Activated gamma-delta T cell treated with Interleukin-2 at 50 U/mL for 16 hours (primary cell): ENCODE measurements at places on chromosomes 2 and 18.

DNA sequence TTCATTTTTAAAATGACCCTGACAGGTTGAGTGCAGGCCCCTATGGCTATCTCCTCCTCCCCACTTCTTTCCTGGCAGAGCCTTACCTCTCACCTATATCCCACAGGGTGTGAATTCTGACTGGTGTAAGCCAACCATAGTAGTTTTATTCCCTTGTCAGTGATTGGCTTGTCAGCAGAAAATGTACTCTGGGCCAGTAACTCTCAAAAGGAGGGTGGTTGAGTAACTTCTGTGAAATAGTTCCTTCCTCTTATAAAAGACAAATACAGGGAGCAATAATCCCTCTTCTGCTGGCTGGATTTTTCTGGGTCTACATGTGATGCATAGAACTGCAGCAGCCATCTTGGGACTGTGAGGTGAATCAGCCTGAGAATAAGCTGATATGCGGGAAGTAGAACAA, 83.4 kb downstream of the RAPH1 start:
- DNase-seq = no peak

DNA sequence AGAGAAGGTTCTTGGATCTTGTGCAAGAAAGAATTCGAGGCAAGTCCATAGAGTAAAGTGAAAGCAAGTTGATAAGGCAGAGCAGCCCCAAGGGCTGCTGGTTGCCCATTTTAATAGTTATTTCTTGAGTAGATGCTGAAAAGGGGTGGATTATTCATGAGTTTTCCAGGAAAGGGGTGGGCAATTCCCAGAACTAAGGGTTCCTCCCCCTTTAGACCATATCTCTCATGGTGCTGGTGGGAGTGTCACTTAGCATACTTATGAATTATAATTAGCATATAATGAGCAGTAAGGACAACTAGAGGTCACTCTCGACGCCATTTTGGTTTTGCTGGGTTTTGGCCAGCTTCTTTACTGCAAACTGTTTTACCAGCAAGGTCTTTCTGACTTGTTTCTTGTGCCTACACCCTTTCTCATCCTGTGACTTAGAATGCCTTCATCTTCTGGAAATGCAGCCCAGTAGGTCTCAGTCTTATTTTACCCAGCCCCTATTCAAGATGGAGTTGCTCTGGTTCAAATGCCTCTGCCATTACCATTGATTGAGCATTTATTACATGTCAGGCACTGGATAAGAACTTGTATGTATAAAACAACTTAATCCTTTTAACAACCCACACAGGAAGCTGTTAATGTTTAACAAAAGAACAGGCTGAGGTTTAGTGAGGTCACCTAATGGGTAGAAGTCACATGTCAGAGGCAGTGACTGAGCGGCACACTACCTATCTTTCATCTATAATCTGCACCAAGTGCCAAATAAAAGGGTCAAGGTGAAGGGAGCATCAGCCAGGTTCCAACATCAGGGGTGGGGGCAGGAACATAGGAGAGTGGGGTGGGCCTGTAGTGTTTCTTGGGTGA, 250.9 kb downstream of the ICOS start:
- DNase-seq = no peak

GRCh38 chr2:237487496-237487895, 445 bp downstream of the MLPH start:
- no peak for DNase-seq

GRCh38 chr2:167555098-167555720, 666.9 kb downstream of the XIRP2 start:
- no peak for DNase-seq

- no peak for DNase-seq
These were observed 3.3 kb downstream of the PDCD1 start for GRCh38 chr2:241855245-241855887.

DNA sequence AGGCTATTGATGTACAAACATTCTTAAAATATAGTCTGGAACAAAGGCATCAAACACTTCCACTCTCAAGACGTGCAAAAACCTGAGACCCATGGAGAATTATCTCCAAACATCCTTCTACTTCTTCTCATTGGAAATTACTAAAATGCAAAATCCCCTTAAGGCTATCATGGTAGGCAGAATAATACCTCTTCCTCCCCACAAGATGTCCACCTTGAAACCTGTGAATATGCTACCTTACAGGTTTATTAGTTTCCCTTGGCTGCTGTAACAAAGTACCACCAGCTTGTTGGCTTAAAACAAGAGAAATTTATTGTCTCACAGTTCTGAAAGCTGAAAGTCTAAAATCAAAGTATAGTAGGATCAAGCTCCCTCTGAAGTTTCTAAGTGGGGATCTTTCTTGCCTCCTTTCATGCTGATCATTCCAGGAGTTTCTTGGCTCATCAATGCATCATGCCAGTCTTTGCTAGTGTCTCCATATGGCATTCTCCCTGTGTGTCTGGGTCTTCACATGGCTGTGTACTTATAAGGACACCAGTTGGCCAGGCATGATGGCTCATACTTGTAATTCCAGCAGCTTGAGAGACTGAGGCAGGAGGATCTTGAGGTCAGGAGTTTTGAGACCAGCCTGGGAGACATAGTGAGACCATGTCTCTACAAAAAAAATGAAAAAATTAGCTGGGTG, 163.7 kb upstream of the NCK2 start:
- no peak for DNase-seq

GRCh38 chr2:113910967-113911678, 21.2 kb downstream of the ACTR3 start:
- no peak for DNase-seq

DNA sequence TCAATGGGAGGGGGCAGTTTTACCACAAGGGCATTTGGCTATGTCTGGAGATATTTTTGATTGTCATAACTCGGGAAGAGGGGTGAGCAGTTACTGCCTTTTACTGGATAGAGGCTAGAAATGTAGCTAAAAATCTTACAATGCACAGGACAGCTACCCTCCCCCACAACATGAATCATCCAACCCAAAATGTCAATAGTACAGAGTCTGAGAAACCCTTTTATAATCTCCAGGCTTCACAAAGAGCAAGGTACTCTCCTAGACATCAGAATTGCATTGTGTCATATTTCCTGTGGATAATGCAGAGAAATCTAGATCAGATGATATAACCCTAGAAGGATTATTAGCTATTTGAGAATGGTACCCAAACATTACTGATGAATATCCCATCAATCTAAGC, 277.1 kb upstream of the NRP2 start:
- no peak for DNase-seq

DNA sequence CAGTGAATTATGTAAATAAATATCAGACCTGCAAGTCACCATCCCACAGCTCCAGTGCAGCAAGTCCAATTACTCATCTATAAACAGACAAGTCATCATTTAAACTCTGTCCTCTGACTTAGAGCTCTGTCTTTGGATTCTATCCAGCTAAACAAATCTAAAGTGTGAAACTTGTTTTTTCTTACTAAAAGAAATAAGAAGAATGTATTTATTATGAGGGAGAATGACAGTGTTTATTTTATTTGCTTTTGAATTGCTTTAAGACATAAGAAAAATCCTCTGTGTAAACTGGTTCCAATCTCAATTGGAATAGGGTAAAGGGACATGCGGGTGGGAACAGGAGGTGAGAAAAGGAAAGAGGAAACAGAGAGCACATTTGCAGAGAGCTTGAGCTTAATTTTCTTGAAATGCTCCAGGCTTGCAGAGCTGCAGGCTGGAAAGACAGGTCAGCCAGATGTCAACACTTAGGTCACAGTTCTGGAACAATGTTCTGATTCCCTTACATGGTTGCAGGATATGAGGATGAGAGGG, 355.8 kb downstream of the MEIS1 start:
- DNase-seq = no peak

GRCh38 chr2:53913721-53914120, 54.0 kb upstream of the GPR75 start:
- no peak for DNase-seq

DNA sequence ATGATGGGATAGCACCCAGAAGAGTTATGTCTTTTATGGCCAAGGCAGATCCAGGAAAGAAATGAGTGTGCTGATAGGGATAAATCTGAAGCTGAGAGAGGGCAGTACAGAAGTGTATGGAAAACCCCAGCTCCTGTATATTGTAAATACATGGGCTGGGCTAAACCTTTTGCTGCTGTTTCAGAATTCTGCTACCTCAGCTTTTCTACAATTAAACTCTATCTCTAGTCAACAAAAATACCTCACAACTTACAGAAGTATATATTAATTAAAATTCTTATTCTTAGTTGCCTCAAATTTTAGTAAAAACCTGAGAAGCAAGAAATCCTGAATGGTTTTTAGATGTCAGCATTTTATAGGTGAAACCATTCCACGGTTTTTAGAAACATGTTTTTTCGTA, 889.5 kb upstream of the NXPH2 start:
- no peak for DNase-seq

GRCh38 chr2:190534310-190535120, at the start of gene NEMP2:
Gene NEMP2 (minus strand): TSS chr2:190534722. CDS start chr2:190534655, 67 bp downstream.
- peak; percentile 81 for DNase-seq

GRCh38 chr2:58186501-58186900, 54.6 kb downstream of the FANCL start:
- DNase-seq = no peak

DNA sequence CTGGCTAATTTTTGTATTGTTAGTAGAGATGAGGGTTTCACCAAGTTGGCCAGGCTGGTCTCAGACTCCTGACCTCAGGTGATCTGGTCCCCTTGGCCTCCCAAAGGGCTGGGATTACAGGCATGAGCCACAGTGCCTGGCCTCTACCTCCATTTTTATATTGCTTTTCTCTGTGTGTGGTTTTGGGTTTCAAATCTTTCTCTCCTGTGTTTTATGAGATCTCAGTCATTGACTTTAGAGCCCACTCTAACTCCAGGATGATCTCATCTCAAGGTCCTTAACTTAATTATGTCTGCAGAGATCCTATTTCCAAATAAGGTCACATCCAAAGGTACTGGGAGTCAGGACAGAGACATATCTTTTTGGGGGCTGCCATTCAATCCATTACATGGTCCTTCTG, 24.7 kb downstream of the ARL4C start:
- no peak for DNase-seq
